ENCODE measurements at places on chromosomes 2 and 18.

- DNase-seq: no peak
These were observed 152.1 kb downstream of the THSD7B start for GRCh38 chr2:136917411-136917881.

GRCh38 chr2:77013953-77014352, 508.2 kb downstream of the LRRTM4 start:
- DNase-seq: no peak

DNA sequence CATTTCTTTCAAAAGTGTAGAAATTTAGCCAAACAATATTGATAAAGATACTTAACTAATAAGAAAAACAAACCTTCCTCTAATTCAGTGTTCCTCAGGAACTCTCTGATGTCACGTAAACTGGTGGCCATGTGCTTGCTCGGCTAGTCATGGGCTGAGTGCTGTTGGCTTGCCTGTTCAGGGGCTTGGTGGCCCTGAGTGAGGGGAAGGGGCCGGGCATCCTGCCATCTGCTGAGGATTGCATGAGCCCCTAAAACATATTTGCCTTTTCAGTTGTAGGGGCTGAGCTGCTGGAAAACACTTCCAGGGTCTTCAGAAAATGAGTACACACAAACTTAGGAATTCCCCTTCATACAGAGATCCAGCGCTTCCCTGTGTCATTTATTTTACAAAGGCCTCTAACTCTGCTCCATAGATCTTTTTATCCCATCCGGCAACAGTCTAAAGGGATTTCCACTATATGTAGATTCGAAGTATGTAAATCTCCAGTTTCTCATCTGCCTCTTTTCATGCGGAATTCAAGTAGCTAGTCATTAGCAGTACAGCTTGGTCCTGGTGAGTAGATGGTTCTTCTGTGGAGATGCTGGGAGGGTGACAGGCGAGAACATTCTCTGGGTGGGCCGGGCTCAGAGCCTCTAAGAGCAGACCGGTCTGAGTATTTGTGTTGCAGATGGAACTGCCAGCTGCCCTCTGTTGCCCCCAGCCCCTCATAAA, 20.1 kb upstream of the NFATC1 start:
- DNase-seq: no peak

DNA sequence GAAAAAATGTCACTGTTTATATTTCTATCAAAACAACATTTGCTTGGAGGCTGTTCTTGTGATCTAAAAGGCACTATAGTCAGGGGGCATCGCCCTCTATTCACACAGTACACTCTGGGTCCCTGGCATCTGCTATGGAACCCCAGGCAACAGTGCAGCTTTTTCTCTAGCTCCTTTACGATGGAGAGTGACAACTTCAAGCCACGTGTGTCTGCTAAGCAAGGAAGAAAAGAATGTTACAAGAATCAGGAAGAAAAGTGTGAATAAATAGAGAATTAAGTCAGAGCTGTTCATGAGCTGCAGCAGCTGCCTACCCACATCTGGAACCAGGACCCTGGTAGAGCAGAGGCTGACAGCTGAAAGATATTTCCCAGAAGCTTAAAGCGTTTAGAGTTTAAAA, 11.2 kb downstream of the RND3 start:
- no peak for DNase-seq

GRCh38 chr2:234690569-234691213, 193.8 kb upstream of the ARL4C start:
- no peak for DNase-seq

GRCh38 chr2:61512768-61513398, 25.3 kb downstream of the XPO1 start:
- DNase-seq: no peak

DNA sequence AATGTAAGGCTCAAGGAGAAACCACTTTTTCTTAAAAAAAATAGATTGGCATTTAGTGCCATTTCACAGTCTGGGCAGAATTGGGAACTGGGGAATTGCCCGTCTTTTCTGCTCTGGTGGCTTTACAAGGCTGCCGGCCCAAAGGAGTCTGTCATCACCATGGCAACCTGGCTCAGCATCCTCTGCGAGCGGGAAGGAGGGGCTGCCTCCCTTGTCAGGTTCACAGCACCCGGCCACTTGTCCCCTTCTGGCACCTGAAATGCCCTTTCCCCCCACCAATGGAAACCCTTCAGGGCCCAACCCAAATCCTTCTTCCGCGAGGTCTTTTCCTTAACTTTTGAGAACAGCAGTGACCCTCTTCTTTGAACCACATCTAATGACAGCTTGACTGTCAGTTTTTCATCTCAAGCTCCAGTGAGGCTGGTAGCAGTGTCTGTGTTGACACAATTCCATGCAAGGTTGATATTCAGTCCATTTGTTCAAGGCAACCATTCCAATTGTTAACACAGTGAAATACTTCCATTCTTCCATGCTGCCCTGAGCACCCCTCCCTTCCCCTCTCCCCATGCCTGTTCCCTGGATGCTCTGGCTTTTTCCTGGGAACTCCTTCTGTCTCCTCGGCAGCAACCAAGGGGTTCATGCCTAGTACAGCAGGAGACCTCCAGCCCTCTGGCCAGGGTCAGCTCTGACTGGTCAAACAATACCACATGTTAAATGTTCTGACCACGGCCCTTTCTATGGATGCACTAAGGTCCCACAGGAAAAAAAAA, 79.6 kb downstream of the DNER start:
- no peak for DNase-seq

GRCh38 chr2:55097461-55098410, 47.5 kb upstream of the RTN4 start:
- DNase-seq: no peak
